ENCODE measurements at places on chromosomes 2 and 18.

GRCh38 chr2:2788076-2788475 lies 457.0 kb upstream of the MYT1L start:
- DNase-seq: no peak

DNA sequence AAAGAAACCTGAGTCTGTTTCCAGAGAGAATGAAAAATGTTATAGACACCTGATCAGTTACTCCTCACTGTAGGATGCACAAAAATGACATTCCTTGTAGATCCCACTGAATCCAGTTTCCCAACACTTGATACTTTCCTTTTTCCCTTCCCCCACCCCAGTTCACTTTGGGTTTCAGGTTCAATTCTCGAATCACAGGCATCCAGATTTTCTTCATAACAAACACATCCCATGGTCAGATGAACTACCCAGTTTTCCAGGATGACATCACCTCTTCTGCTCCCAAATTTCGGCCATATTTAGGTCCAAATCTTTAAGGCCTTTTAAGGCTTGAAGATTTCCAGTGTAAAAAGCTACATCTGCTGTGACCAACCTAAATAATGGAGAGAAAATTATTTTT lies 51.5 kb downstream of the UGP2 start:
- DNase-seq: no peak

GRCh38 chr2:104049981-104050380 lies 803.9 kb upstream of the POU3F3 start:
- DNase-seq: no peak

DNA sequence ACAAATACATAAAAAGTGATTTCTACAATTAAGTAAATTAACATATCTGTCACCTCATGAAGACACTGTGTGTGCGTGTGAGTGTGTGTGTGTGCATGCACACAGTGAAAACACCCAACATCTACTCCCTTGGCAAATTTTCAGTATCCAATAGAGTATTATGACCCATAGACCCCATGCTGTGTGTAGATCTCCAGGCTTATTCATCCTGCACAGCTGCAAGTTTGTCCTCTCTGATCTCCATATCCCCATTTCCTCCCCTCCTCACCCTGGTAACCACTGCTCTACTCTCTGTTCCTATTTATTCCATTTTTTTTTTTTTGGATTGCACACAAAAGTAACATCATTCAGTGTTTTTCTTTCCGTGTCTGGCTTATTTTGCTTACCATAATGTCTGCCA lies 391.0 kb downstream of the SOX11 start:
- no peak for DNase-seq

DNA sequence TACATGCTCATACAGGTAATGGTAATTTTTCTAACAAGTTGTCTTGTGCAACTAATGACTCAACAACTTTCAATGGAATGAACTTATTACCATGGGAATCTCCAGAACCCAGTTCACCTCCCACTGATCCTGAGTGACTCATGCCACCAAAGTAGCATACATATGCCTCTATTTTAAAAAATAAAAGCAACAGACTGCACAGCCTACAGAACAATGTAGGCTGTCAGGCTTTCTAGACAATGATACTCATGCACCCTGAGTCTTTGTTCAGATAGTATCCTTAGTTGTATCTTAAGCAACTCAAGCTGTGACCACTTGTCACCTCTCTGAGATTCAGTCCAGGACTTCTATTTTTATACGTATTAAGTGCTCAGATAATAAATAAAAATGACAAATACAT lies 531.0 kb upstream of the SETBP1 start:
- DNase-seq: no peak

- DNase-seq: no peak
Measured at GRCh38 chr2:108614043-108614545, 79.8 kb downstream of the LIMS1 start.

DNA sequence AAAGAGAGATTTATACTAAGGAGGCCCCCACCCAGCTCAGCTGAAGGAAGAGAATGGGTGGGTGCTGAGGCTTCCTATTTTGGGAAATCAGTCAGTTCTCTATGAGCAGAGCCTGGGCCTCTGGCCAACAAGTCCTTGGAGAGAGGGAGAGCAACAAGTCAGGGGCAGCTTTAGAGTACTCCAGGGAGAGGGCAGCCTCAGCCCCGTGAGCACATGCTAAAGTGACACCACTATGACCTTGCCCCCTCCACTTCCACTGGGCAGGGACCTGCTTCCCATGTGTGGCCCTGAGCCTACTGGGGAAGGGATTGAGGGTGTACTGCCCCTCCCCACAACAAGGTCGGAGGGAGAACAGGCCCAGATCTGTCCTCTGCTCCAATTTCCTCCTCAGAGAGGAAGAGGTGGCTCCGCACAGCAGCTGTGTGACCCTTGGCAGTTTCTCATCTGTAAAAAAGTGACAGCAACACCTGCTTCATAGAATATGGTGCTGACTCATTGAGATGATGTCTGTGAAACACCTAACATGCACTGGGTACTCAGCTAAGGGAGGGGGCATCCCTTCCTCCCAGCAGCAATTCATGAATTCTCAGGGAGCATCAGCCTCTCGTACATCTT lies 72.9 kb downstream of the CLHC1 start:
- no peak for DNase-seq

Measured in activated CD8-positive, alpha-beta memory T cell treated with anti-CD3 and anti-CD28 coated beads for 4 hours (primary cell).